Stimulated activated CD4-positive, alpha-beta T cell treated with anti-CD3 and anti-CD28 coated beads, Interleukin-1b, Interleukin-23, amount 100 ng/mL, for 24 hours (primary cell): ENCODE measurements at places on chromosomes 3 and 15.

DNA sequence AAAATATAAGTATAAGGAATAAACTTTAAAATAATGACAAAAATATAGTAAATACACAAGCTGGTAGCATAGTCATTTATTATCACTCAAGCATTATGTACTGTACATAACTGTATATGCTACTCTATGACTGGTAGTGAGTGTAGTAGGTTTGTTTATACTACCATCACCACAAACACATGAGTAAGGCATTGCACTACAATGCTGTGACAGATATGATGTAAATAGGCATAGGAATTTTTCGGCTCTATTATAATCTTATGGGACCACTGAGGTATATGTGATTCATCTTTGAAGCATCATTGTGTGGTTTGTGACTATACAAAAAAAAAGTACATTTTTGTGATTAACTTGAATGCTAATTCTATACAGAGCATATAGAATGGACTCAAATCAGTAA, 35.3 kb upstream of the FBN1 start:
- DNase-seq = no peak

GRCh38 chr3:138356730-138357405, 8.5 kb downstream of the MRAS start:
- DNase-seq = no peak

GRCh38 chr3:48400824-48401433, 28.9 kb downstream of the FBXW12 start:
- peak; percentile 37 for DNase-seq

- DNase-seq = no peak
Measured at GRCh38 chr3:126480206-126480605, 4.5 kb upstream of the ZXDC start.

GRCh38 chr3:112653881-112654300, 12.9 kb upstream of the CCDC80 start:
- no peak for DNase-seq
